ENCODE measurements at places on chromosomes 13 and 19.

DNA sequence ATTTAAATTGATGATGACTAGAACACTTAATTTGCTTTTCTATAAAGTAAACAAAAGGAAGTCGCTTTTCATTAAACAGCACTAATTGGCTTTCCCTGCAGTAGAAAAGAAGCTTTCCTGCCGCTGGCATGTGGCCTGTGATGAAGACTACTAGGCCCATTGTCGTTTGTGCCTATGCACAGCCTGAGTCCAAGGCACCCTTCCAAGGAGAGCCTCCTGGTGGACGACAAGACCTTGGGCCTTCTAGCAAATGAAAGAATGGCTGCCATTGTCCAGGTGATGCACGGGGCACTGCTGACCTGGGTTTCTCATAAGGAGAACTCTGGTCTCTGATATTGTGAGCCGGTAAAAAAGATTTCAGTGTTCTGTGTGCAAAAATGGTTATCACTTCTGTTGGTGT lies 233.0 kb downstream of the COL4A1 start:
- DNase-seq, result no peak

- peak; percentile 67 for DNase-seq
Measured at GRCh38 chr13:26968431-26969341, 202.9 kb downstream of the USP12 start.

- DNase-seq, result no peak
Measured at GRCh38 chr19:38384209-38385027, 3.4 kb downstream of the GGN start.

DNA sequence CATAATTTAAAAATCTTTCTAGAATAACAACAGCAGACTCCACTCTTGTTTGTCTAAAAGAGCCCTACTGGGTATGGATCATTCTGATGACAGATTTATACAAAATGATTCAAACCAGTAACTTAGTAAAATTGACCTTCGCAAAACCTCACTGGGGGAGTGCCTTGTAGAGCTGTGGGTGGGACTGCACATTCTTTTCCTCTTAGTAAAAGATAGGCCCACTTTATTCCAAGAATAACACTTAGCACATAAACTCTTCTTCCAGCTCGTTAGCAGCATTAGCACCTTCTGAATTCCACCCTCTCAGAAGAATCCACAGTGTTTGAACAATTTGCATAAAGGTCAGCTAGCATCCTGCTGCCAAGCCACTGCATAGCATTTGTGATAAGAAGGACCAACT lies 106.8 kb downstream of the STOML3 start:
- DNase-seq, result no peak

DNA sequence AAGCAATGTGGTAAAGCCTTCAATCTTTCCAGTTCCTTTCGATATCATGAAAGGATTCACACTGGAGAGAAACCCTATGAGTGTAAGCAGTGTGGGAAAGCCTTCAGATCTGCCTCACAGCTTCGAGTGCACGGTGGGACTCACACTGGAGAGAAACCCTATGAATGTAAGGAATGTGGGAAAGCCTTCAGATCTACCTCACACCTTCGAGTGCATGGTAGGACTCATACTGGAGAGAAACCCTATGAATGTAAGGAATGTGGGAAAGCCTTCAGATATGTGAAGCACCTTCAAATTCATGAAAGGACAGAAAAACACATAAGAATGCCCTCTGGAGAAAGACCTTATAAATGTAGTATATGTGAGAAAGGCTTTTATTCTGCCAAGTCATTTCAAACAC lies 15.6 kb upstream of the ZNF763 start:
- no peak for DNase-seq
